ENCODE measurements at places on chromosomes 7 and 10.

- DNase-seq = no peak
Observed at GRCh38 chr7:127736511-127736910, 84.5 kb downstream of the SND1 start.

DNA sequence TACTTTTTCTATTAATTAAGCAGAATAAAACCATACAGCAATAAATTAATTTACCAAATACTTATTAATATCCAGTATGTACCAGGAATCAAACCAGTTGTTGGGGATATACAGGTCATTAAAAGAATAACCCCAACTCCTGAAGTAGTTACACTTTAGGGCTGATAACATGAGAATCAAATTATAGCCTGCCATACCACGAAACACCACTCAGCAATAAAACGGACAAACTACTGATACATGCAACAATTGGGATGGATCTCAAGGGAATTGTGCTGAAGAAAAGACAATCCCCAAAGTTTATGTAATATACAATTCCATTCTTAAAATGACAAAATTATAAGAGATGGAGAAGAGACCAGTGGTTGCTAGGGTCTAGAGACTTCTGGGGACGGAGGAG, 22.7 kb downstream of the MCMBP start:
- DNase-seq = no peak

GRCh38 chr10:10605551-10606081, 412.1 kb upstream of the CELF2 start:
- no peak for DNase-seq

- DNase-seq = no peak
Observed at GRCh38 chr10:82462910-82463551, 588.0 kb downstream of the NRG3 start.

- no peak for DNase-seq
Observed at GRCh38 chr7:155210356-155210755, 87.3 kb upstream of the INSIG1 start.

GRCh38 chr7:18675579-18675978, 180.0 kb downstream of the HDAC9 start:
- no peak for DNase-seq

DNA sequence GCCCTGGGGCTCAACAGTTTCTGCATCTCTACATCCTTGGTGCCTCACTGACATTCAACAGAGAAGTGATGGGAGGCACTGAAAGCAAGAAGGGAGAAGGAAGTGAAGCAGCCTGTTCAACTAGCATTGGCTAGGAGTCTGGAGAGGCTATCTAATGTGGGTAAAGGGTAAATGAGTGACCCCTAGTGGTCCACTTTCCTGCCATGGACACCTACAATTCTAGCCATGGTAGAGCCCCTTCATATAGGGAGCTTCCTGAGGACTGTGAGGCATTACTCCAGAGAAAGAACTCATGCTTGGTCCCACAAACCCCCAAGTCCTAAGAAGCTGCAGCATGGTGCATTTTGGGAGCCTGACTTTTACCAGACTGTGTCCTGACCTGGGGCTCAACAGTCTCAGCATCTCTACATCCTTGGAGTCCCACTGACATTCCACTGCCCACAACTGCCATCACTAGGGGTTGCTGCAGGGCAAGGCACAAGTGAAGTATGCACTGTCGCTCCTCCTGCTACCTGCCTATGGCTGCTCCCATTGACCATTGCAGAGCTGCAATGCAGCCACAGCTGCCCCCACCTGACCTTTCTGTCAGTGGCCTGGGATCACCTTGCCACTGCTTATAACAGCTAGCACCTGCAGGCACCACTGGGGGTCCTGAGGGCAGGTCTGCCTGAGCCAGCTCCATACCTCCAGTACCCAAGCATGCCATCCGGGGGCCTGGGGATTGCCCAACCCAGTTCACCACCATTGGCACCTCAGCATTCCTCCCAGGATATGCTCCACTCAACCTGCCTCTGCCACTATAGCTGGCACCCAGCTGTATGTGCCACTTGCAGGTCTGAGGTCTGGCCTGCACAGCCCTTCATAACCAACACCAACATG, 44.1 kb upstream of the CDK6 start:
- no peak for DNase-seq

- DNase-seq = no peak
Observed at GRCh38 chr10:30463944-30464451, 30.0 kb downstream of the MAP3K8 start.

DNA sequence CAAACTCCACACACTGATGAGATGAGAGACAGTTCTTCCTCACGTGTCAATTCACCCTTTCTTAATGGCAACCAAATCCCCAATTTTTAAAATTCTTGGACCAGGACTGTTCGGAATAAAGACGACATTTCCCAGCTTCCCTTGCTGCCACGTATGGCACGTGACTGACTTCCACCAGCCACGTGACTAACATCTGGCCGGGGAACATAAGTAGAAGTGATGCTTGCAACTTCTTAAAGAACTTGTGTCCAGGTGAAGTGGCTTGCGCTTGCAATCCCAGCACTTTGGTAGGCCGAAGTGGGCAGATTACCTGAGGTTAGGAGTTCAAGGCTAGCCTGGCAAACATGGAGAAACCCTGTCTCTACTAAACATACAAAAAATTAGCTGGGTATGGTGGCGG, 405.1 kb downstream of the CALN1 start:
- DNase-seq = no peak

- DNase-seq = no peak
Observed at GRCh38 chr10:11152801-11153200, 135.1 kb downstream of the CELF2 start.

DNA sequence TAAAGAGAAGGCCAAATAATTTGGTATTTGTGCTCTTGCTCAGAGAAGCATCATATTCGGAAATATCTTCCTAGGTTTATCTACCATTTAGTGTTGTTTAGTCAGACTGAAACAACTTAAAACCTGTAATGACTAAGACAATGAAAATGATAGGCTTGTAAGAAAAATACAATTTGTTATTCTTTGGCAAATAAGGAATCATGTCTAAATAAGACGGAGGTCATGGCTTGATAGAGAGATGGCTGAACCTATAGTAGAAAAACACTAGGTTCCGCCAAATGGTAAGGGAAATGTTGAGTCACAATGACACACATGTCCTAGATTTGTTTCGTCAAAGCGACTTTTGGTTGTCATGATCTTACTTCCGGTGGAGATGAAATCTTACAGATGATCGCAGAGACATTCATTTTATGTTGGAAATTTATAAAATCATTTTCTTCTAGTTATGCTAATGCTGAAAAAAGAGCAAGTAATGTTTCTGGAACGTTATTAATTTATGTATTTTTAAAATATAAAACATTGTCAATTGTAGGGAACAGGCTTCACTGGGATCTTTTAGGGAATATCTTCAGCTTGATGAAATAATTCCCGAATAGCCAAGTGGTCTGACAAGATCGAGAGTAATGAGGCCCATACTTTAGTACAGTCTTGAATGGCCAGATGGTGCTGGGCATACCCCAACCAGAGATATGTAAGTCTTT, 1.0 kb downstream of the SRGN start:
- no peak for DNase-seq

DNA sequence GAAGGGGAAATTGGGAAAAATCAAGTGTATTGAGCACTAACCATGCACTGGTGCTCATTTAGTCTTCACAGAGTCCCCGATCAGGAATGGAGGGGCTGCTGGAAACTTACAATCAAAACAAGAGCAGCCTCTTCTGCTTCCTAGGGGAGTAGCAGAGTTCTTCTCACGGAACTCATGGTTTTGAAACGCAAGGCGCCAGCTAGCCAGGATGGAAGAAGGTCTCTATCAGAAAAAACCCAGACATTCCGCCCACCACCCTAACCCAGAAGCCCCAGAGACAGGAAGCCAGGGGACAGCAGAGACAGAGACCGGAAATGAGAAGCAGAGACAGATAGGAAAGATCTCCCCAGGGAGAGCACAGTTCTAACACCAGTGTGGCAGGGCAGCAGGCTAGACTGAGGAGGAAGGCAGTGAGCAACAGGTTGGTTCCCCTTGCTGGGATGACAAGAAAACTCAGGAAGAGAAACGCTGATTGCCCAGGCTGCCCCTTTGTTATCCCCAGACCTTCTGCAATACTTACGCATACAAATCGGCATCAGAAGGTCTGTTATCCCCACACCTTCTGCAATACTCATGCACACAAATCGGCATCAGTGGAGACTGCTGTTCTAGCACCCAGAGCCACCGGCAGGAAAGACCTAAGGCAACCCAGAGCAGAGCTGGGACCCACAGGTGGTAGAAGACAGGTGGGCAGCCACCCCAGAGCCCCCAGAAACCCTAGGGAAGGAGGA, 99.2 kb downstream of the CPXM2 start:
- no peak for DNase-seq

GRCh38 chr7:82694022-82694421, 250.4 kb upstream of the CACNA2D1 start:
- DNase-seq = no peak

GRCh38 chr7:34747867-34748727, 90.1 kb downstream of the NPSR1 start:
- DNase-seq = no peak

DNA sequence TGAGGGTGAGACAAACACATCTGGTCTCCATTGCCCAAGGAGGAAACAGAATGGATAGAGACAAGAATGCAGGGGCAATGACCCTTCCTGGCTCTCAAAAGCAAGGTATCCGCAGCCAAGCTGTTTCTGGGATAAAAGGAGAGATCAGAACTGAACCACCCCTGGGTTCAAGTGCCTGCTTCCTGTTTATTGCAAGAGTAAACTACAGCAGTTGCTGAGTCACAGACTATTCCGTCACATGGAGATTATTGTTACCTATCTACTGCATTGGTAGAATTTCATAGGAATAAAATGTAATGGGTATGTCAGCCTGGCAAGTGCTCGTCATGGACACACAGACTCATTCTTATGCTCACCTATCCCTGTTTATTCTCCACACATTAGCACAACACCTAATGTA, 821.6 kb downstream of the GRID1 start:
- DNase-seq = no peak

- DNase-seq = no peak
Observed at GRCh38 chr10:23190872-23191763, 994 bp upstream of the PTF1A start.

DNA sequence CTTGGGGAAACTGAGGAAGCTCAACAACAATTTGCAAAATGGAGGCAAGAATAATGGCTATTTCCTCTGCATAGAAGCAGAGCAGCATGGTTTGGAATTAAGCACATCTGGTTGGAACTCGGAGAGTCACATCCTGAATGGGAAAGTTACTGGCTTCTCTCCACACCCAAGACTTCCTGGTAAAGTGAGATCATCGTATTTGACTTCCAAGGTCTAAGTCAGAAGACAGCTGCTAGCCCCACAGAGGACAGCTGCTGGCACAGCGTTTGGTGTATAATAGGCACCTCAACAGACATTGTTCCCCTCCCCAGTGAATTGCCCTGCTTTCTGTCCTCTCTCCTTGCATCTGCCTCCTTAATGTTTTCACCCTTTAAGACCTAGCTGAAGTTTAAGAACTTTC, 37.0 kb upstream of the NRF1 start:
- no peak for DNase-seq

DNA sequence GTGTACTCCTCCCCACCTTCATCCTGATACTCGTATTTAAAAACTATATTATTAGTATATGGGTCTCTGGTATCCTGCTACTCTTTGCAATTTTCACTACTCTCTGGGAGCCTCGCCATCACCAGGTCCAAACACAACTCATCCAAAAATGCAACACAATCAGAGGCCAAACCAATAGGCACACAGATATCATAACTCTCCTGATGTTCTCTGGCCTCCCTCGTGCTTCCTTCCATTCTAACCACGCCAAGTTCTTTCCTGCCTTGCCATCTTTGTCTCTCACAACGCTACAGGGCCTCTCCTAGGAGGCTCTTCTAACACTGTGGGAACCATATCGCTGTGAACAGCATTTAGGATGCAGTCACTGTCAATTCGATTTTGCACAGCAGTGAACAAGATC, 7.3 kb downstream of the RHEB start:
- DNase-seq = no peak

DNA sequence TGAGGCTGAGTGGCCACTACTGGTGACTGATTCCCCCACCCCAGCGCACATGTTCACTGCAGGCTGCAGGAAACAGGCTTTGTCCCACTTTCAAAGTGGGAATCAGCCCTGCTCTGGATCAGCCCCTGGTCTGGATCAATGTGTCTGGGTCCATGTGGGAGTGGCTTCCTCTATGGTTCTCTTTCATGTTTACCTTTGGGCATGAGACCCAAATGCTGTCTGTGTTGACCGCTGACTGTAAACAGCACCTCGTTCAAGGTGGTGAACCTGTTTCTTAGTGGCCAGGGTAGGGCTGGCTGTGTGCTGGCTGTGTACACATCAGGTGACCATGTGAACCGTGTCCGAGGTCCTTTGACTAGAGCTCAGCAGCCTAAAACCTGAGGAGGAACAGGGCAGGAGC, 121.8 kb downstream of the CAMK1D start:
- DNase-seq = no peak

DNA sequence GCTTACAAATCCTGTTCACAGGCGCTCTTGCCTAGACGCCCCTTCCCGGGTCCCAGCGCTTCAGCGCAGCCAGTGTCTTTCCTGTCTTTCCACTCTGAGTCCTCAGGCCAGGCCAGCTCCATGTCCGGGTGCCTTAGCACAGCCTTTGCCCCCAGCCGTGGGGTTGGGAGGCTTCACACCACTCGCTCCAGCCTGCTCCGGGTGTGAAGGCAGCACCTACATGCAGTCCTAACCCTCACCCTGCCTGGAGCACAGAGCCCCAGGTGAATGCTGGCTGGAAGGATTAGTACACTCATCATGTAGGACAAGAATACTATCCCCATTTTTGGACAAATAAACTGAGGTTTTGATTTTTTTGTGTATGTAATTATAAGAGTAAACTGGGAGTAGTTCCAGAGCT, 81.7 kb upstream of the TMEM72 start:
- no peak for DNase-seq

- DNase-seq = no peak
Observed at GRCh38 chr10:102578782-102579181, 65.5 kb upstream of the TRIM8 start.

DNA sequence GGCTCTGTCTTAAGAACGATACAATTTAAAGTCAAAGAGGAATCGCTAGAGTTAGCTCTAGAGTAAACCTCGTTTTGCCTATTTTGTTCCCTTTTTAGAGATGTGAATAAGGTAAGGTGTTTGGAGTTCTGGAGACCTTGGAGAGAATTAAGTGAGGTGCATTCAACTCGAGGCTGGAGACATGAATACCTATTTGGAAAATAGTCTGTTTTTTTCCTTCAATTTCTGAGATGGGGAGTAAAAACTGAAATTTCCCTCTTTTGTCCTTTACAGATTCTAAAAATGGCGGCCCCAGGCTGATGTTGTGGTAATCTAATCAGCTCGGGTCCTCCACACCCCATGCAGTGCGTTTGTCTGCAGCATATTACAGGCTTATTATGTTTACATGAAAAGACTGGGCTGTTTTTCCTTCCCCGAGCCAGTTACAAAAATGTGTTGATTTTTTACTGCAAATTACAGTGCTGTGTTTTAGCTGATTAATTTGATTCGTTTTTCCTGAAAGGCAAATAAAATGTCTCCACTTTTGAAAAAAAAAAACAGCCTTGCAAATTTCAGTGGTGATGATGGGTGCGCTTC, 1.5 kb downstream of the KMT2E start:
- no peak for DNase-seq

- DNase-seq = no peak
Observed at GRCh38 chr10:129381741-129382140, 85.3 kb upstream of the MGMT start.
